ENCODE measurements at places on chromosomes 11 and 22.

- no peak for DNase-seq
Observed at GRCh38 chr11:72971192-72971967, 157.2 kb downstream of the ATG16L2 start.

GRCh38 chr22:38313384-38313955, 3.8 kb downstream of the CSNK1E start:
- no peak for DNase-seq

DNA sequence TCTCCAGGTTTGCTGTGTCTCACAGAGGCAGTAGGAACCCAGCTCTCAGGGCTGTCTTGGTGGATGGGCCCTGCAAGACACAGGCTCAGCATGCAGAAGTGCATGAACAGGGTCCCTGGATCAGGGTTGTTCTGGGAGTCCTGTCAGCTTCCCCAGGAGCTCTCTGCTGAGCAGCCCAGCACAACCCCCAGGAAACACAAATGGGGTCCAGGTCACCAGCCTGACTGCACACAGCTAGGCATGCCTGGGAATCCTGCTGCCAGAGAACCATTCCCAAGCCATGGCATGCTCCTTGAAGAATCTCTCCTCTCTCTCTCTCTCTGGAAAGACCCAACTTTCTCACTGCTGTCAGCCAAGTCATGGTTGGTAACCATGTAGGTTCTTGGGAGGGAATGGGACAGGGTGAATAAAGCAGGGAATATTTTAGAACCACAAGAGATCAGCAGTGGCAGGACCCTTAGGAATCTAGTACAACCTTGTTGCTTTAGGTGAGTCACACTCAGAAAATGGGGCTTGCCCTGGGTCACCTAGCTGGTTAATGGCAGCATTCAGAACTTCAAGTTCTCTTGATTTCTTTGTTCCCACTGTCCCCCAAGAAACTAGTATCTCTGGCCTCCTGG, 21.4 kb downstream of the TUB start:
- DNase-seq, result no peak

DNA sequence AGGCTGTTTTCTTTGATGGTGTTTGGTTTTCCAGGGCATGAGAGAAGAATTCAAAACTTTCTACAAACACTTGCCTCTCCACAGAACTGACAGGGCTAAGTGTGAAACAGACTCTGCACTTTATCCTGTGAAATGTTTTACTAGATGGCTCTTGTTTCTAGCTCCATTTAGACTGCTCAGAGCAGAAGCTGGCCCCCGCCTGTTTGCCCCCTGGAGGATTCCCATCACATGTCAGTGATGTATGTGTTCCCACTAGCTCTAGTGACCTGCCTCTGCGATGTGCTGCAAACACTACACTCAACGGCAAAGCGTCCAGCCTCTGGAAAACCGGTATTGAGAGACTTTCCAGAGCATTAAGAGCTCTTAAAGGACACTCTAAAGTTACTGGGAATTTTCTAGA, 41.4 kb upstream of the PCF11 start:
- DNase-seq, result no peak

DNA sequence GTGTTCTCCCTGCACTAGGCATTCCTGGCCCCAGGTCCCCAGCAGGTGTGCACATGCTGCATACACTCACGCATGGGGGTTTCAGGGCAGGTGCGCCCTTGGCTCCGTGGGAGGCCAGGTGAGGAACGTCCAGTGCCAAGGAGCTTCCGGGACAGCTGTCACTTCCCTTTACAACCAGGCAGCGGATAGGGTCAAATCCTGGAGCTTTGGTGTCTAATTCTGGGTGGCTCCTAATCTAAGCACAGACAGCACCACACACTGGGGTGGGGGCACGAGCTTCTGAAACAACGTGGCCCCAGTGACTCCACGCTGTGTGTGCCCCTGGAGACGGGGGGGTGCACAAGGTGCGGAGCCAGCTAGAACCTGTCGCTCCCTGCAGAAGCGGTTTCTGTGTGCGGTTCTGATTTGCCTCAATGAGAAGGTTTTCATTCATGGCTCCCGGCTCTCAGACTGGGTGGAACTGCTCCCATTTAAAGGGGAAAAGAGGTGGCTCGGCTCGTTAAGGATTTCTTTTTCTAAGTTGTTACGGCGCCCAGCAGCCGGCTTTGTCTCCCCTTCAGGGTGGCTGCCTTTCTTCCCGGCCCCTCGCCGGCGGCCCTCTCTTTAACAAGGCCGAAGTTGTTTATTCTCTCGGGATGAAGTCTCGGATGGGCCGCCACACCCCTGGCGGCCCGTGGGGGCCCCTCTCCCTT, 5.0 kb downstream of the CCND1 start:
- DNase-seq, result no peak

DNA sequence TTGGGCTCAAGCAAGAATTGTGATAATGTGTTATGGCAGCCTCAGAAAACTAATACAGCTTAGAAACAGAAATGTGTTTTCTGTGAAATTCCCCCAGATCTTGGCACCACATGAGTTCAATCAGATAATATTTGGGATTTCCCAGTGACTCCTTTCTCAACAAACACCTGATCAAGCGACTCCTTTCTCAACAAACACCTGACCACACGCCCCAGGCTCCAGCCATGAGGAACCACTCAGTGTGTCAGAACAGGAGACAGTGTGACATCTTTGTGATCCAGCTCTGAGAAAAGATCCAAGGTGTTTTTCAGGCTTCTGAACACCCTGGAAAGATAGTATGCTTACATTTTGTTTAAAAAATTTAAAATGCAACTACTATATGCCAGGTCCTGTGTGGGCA, 1.9 kb upstream of the UVRAG start:
- DNase-seq, result no peak

DNA sequence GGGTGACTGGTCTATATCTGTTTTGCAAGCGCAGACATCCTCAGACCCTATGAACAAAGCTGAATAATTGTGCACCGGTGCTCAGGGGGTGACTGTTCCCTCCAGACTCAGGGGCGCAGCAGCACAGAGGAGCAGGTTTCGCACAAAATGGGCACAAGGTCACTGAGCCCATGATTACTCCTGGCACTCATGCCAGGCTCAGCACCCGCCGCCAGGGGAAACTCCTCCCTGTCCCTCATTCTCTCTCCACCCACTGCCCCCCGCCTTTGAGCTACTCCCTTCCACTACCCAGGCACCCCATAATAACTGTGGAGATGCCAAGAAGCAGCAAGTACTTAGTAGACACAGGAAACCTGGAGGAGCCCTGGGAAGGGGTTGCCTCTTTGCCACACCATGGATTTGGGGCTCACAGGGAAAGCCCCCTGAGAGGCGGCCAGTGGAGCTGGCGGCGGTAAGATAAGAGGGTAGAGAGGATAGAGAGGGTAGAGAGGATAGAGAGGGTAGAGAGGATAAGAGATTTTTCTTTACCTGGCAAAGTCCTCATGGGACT, 198.8 kb downstream of the CTTN start:
- DNase-seq, result no peak

- DNase-seq, result no peak
Observed at GRCh38 chr22:25228822-25229221, 9.4 kb downstream of the CRYBB2 start.

- DNase-seq, result no peak
Observed at GRCh38 chr11:45091563-45092403, 54.7 kb upstream of the PRDM11 start.

GRCh38 chr11:65852508-65853245, 5.3 kb downstream of the CFL1 start:
- no peak for DNase-seq

DNA sequence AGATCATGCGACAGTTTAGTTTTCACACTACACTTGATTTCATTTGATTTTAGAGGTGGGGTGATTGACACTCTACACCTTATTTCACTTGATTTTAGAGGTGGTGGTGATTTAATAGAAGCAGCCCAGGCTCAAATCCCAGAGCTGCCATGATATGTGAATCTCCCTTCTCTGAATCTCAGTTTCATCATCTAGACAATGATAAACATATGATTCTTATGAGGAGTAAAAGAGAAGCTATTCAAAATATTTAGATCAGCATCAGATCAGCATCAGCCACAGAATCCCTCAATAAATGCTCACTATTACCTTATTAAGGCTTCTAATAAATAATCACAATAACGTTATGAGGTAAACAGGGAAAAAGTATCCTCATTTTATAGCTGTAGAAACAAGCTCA, 98.8 kb downstream of the MSANTD4 start:
- no peak for DNase-seq

DNA sequence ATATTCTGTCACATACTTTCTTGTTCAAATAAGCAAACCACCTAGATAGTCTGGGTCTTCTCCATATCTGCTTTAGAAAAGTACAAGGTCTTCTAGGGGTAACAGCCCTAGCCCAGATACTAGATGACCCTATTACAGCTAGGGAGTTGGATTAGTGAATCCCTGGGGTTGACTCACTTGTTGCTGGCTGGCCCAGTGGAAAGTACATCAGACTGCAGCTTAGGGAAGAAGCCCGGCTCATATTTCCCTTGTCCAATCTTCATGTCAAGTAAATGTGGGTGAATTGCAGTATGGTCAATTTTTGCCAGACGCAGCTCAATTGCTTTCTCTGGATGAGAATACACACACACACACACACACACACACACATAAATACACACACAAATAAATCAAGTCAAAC, 79.1 kb upstream of the SCUBE2 start:
- no peak for DNase-seq

DNA sequence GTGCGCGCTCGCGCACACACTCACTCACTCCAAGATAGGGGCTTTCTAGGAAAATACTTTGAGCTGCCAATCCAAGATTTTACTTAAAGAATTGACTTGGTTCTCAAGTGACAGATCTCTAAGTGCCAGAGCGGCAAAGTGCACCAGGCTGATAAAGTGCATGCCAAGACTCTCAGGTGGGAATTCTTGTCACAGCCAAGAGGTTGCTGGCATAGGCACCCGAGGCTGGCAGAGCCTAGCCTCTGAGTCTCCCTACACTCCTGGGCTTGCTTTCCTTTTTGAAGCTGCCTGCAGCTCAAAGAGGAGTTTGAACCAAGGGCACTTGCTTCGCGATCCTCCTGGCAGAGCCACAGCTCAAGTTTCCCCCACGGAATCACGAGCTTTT, 2.5 kb upstream of the ADM start:
- DNase-seq, result no peak

- no peak for DNase-seq
Observed at GRCh38 chr22:42432020-42432596, at the start of gene NFAM1. Gene NFAM1, minus strand, starts transcription at chr22:42432403. Its CDS starts 46 bp downstream, at chr22:42432357.

- no peak for DNase-seq
Observed at GRCh38 chr11:75279273-75279672, 38.7 kb downstream of the TPBGL start.

DNA sequence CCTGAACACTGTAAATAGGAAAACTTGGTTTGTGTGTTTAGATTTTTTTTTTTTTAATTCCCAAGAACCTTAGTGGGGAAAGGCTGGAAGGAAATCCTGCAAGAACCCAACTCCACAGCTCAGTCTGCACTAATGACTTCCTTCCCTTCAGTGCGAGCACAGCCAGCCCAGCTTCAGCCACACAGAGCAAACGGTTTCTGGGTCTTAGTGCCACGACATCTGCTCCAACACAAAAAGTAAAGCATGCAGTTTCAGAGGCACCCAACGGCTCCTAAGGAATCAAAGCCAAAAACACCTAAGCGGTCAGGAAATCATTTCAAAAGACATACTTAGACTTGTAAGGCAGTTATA, 236.1 kb downstream of the TTC28 start:
- DNase-seq, result peak; percentile 1

- no peak for DNase-seq
Observed at GRCh38 chr11:71200172-71200716, 52.1 kb downstream of the SHANK2 start.

GRCh38 chr22:32625985-32626384, 151.4 kb downstream of the FBXO7 start:
- DNase-seq, result no peak

GRCh38 chr11:134252346-134253187, 585 bp downstream of the THYN1 start:
- no peak for DNase-seq

DNA sequence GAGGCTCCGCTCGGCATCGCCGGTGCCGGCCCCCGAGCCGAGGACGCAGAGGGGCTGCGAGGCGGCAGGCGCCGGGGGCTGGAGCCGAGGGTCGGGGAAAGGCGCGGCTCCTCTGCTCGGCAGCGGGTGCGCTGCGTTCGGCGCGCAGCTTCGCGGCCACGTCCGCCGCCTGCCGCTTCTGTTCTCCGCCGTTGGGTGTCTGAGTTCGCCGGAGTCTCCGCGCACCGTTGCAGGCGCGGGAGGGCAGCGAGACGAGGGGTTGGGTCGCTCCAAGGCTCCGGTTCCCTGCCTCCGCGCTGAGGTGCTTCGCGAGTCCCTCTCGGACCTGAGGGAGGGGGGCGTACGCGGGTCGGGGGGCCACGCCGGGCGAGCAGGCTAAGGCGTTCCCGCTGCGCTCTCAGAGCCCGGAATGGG, 347 bp downstream of the MN1 start:
- DNase-seq, result no peak

GRCh38 chr11:617912-618682, 2.3 kb upstream of the IRF7 start:
- no peak for DNase-seq

- DNase-seq, result no peak
Observed at GRCh38 chr11:45096636-45097035, 49.8 kb upstream of the PRDM11 start.

DNA sequence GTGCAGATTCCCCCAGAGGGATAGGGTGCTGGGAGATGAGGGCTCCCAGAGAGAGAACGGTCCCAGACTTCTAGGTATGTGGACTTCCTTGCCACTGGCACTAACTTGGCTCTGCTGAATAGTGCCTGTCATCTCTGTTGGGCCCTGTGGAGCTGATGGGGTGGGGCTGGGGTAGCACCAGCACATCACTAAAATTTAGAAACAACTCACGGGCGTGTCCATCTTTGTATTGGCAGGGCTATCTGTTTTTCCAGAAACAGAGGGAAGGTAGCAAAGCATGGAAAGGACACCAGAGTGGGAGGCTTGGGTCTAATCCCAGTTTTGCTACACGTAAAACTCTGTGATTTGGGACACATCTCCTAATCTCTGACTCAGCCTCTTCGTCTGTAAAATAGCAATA, 25.8 kb downstream of the SWAP70 start:
- no peak for DNase-seq

GRCh38 chr22:37230673-37231405, 13.2 kb downstream of the RAC2 start:
- peak; percentile 81 for DNase-seq

GRCh38 chr11:102306048-102306597, 11.2 kb upstream of the BIRC3 start:
- no peak for DNase-seq

DNA sequence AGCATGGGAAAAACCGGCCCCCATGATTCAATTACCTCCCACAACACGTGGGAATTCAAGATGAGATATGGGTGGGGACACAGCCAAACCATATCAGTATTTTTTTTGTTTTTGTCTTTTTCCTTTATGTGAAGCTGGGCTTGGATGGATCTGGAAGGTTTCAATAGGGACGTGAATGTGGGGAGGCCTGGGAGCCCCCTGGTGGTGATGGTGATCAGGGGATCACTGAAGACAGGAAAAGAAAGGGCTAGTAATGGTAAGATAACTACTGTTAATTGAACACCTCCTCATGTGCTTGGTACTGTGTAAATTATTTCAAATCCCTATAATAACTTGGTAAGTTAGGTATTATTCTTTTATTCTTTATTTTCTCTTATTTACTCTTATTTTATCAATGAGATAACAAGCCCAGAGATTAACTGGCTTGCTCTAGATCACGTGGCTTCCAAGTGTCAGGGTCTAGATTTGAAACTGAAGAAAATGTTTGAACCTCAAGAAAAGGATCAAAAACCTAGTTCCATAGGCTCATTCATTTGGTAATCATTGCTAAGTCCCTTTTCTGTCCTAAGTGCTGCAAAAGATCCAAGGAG, 364.2 kb downstream of the TENM4 start:
- no peak for DNase-seq

GRCh38 chr11:111361052-111361801, 17.8 kb downstream of the POU2AF1 start:
- DNase-seq, result no peak

- DNase-seq, result no peak
Observed at GRCh38 chr11:96760306-96760705, 370.5 kb downstream of the JRKL start.

Measured in activated CD4-positive, alpha-beta T cell treated with anti-CD3 and anti-CD28 coated beads for 24 hours (primary cell).